ENCODE measurements at places on chromosomes 2 and 18. TPM values are rescaled to one million over a fixed set of nuclear protein-coding genes. Genes with fewer than 3 reads are reported as not detected.

The SERPINB4 gene
- total RNA-seq = not detected

The XDH gene
- total RNA-seq = 0.41 TPM

The RNU2-63P gene
- total RNA-seq = not detected

DNA sequence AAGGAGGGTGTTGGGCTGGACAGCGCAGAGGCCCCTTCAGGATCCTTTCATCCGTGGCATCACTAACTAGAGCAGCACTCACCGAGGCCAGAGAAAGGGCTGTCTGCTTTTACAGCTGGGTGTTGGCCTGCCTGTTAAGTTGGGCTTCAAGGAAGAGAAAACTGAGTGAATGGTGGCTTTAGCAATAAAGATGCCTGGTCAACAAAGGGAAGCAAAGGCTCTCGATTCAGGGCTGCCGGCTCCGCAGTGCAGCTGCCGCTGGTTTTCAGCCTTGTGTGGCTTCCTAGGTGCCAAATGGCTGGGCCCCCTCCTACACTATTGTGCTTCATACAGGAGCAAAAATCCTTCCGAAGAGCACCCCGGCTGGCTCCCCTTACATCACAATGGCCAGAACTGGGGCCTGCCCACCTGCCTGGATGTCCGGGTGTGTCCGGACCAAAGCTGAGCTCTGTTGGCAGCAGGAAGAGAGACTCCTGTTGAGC is 61.0 kb upstream of the GPR45 start:
- peaks cover 6% of the 10 kb centered on the region for H3K27me3 ChIP-seq
- H3K4me1 ChIP-seq = no peaks in the 10 kb centered on the region
- no peaks in the 10 kb centered on the region for H3K36me3 ChIP-seq
- H3K4me3 ChIP-seq = no peak overlapping the region
- H3K27ac ChIP-seq = no peak overlapping the region

DNA sequence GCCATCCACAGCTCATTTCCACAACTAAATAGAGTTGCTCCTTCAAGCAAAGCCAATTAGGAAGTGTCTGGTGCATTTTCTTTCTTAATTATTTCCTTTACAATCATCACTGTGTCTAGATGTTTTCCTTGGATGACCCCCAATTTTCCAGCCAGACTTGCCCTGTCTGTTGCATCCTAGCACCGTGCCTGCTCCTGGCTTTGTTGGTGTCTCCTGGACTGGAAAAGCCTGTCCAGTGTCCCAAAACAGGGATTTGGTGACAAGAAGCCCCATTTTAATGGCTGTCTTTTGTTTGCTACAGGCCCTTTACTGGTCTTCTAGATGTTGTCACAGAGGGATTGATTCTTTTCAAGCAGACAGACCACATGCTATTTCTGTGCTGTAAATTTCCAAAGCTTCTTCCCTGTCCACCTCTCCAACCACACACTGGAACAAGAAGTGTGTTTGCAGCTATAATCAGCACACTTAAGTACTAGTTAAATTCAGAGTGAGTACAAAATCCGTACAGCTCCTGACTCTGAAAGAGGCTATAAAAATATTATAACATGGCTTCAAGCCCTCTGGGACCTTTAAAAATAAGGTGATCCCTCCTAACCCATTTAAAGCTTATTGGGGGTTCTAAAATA is 38.4 kb downstream of the RNF144A start:
- DNase-seq = no peak
- H3K4me1 ChIP-seq = peaks cover 5% of the 10 kb centered on the region
- no peaks in the 10 kb centered on the region for H3K36me3 ChIP-seq

DNA sequence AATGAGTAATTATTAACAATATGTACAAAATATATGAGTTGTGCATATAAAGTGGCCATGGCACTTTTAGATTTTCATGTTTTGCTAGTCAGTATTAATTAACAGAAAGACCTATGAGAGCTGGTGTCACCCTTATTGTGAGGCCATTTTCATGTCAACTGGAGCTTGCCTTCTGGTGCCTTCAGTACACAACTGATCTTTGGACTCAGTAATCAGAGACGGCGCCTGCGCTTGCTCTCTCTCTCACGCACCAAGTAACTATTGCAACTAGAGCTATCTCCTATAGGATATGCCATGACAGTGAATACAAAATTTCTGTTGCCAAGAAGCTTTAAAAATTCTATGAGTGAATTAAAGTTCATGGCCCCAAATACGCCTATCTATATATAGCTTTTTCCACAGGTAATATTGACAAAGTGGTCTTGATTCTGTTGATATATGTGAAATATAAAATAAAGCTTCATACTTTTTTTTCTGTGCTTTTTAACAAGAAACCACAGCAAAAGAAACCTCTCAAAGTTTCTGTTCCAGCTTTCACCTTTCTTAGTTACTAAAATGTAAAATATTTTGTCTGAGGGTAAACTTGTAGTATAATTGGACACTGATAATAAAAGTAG is 2.9 kb downstream of the SERTAD2 start:
- peaks cover 52% of the 10 kb centered on the region for H3K4me1 ChIP-seq
- H3K36me3 ChIP-seq = no peaks in the 10 kb centered on the region
- no peak overlapping the region for H3K27ac ChIP-seq

DNA sequence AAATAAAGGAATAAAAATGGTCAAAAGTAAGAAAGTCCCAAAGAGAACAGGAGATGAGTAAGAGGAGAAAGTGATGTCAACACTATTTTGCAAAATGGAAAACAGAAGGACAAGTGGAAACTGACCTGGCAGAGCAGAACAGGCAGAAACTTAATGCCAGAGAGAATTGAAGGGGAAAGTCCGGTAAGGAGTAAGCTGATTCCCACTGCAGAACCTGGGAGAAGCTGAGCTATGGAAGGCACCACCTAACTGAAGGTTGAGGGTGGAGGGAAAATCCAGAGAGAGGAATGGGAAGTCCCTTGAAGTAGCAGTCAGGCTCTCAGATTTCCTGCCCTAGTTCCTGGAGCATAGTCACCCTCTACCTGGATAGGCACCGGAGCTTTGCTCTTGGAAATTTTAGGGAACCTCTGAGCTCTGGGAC is 59.8 kb downstream of the MOGAT1 start:
- no peaks in the 10 kb centered on the region for H3K36me3 ChIP-seq
- H3K4me3 ChIP-seq = no peak overlapping the region
- no peak overlapping the region for H3K27ac ChIP-seq
- no peak for DNase-seq

Measured in upper lobe of right lung (tissue), 1 donor.